Activated naive CD4-positive, alpha-beta T cell treated with anti-CD3 and anti-CD28 coated beads, Interleukin-2, amount 50 U/mL, for 72 hours (primary cell): ENCODE measurements at places on chromosomes 7 and 10. TPM values are rescaled to one million over a fixed set of nuclear protein-coding genes. Genes with fewer than 3 reads are reported as not detected.

DNA sequence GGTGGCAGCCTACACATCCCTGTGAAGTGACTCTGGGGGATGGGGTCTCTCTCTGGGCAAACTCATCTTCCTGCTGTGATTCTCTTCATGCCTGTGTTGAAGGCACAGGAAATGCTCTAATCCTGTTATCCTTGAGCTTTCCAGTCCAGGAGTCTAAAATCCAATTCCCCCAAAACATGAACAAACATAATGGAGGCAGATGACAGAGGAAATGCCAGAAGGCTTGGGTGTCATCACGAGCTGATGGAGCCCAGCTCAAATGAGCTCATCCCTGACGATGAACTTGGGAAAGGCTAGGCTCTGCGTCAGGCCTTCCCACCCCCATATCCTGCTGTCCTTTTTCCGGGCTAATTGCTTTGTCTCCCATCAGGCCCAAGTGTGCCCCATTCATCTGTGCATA, 165.9 kb upstream of the PODXL start:
- no peak for DNase-seq

GRCh38 chr7:93226310-93226709, at the start of gene HEPACAM2:
Gene HEPACAM2, minus strand, starts transcription at chr7:93226469.
- DNase-seq: no peak

DNA sequence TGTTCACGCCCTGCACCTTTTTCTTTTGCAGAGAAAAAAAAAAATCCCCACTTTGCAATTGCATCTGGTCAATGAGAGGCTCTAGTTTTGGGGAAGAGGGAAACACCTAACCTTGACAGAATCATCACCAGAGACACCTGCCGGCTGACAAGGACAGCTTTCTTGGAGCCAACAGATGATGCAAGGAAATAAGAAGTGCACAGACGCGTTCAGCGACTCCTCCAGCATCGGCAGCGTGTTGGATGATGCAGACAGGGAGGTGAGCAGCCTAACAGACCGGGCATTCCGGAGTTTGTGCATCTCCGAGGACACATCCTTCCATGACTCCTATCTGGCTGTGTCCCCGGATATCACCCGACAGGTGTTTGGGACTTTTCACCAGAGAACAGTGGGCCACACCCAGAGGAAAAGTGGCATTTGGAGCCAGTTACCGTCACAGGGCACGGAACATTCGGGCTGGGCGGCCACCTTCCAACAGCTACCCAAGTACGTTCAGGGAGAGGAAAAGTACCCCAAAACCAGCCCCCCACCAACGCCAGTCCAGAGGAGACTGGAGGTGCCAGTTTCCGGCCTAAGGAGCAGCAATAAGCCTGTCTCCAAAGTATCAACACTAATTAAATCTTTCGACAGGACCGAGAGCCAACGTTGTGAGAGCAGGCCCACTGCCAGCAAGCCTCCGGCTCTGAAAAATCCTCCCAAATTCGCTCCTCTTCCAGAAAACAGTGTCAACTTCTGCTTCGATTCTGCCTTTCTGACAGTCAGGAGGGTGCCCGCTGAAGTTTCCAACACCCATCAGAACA, 23.6 kb downstream of the C10orf71 start:
- DNase-seq: no peak

- DNase-seq: no peak
Measured at GRCh38 chr10:88033793-88034192, 170.4 kb downstream of the PTEN start.

DNA sequence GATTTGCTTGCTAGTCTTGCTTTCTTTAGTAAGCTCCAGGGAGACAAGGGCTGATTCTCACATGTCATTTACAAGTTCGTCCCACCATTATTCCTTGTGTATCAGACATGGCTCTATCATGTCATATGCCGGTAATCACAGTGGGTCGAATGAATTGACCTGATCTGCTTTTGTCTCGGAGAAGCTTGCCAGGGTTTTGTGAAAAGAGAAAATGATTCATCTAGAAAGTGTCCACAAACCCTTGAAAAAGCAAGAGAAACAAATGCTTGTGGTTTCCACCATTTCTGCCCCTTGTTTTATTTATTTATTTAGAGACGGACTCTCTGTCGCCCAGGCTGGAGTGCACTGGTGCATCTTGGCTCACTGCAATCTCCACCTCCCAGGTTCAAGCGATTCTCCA, 278.5 kb downstream of the TCF7L2 start:
- no peak for DNase-seq

Gene ZCCHC24
- 0.74 TPM for total RNA-seq
